A172 (cell line): ENCODE measurements at places on chromosomes 3 and 15.

GRCh38 chr3:152314677-152315353 is 46.1 kb downstream of the MBNL1 start:
- DNase-seq: no peak

- DNase-seq: no peak
Measured at GRCh38 chr3:168341956-168342936, 246.5 kb upstream of the GOLIM4 start.

GRCh38 chr3:23114432-23114831 is 88.7 kb upstream of the UBE2E2 start:
- DNase-seq: no peak

DNA sequence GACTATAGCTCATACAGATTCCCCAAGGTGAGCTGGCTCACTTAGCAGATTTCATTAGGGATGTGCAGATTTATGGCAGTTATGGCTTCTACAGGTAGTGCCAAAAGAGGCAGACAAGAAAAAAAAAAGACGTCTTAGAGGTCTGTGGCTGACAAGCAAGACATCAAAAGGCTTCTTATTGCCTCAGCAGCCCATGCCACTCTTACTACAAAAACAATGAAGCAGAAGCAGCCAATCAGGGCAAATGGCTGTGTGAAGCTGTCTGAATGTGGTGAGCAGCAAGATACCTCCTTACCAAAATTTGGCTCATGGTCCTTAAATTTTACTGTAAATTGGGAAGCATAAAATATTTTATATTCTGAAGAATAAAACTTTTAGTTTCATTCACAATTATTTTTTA is 557.5 kb upstream of the GOLIM4 start:
- DNase-seq: no peak

- DNase-seq: no peak
Measured at GRCh38 chr3:167102071-167102470, 278.0 kb downstream of the ZBBX start.

DNA sequence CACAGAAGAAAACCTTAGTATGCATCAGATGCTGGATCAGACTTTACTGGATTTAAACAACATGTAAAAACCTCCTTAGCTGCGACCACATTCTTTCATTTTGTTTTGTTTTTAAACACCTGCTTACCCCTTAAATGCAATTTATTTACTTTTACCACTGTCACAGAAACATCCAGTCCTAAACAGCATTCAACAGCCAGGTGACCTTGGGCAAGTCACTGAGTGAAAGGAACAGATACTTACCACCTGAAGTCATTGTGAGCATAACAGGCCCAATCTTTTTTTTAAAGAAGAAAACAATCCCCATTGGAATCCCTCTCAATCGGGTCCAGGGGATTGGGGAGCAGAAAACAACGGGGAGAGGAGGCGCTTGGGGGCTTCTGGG is 390 bp downstream of the STARD5 start:
- DNase-seq: no peak

DNA sequence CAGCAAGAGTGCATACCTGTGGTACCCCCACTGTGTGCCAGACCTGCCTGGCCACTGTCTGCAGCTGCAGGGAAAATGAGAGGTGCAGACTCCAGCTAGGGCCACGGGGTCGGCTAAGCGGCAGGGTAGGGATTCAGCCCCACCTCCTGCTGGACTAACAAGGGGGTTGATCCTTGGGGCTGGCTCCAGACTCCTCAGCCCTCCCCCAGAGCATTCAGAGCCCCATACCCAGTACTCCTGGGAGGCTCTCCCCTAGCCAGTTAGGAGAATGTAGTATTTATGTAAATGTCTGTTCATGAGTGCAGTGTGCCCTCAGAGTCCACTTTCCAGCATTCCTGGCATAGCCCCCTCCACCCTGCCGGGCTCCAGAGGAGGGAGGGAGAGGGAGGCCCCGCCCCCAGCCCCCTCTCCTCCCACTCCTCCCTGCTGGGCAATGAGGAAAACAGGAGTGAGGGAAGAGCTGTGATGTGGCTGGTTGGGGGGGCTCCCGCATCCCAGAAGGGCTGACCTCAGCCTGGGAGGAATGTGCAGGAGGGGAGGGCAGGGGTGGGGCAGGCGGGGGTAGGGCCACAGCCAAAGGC is 4.5 kb upstream of the SEMA3B start:
- DNase-seq: peak; percentile 96

- no peak for DNase-seq
Measured at GRCh38 chr15:56971571-56971970, 53.1 kb downstream of the TCF12 start.

DNA sequence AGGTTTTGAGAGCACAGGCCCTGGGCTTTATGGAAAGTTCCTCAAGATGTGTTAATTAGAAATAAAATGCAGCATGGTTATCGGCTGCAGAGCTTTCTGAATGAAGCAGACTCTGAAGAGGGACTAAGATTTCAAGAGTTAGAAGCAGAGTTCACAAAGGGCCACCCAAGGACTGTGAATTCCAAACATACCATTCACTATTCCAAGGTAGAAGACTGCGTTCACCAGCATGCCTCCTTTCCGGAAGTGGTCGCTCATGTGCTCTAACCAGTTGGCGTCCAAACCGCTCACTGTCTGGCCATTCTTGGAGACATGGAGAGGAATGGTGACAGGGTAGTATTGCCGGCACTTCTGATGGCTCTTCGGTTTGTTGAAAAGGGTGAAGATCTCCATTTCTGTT is 104.9 kb downstream of the OXNAD1 start:
- DNase-seq: no peak

- no peak for DNase-seq
Measured at GRCh38 chr15:67050522-67051087, 14.8 kb upstream of the SMAD3 start.

- no peak for DNase-seq
Measured at GRCh38 chr15:63025460-63025859, 17.1 kb upstream of the TPM1 start.

- DNase-seq: no peak
Measured at GRCh38 chr3:146337991-146338390, 87.1 kb upstream of the PLSCR4 start.

DNA sequence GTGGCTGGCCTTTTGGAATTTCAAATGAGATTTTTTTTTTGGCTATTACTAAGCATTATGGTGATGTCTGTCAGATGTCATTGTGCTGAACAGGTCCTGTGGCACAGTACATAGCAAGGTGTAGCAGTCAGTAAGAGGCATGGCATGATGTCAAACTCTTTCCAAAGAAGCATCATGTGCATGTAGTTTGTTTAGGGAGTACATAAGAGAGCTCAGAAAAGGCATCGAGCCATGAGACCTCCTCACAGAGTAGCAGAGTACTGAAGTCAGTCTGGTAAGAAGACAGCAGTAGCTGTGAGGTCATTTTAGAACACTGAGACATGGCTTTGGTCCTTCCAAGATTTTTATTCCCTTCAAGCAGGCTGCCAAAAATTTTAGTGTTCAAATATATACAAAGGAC is 134.9 kb upstream of the SPRED1 start:
- no peak for DNase-seq

GRCh38 chr3:126750756-126751121 is 46.7 kb downstream of the CHCHD6 start:
- DNase-seq: no peak

DNA sequence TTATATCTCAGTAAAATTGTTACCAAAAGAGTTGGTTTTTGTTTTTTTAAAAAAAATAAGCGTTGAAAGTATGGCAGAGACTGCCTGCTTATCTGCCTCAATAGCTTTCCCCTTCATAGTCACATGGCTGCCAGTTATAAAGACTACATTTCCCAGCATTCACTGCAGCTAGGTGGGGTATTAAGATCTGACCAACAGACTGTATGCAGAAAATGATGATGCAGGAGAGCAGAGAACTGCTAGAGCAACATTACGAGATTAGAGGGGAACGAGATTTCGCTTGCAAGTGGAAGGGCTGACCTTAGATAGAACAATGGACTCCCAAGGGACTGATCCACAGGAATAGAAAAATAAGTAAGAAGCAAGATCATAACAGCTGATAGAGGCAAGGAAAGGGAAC is 14.3 kb downstream of the RHOA start:
- no peak for DNase-seq

DNA sequence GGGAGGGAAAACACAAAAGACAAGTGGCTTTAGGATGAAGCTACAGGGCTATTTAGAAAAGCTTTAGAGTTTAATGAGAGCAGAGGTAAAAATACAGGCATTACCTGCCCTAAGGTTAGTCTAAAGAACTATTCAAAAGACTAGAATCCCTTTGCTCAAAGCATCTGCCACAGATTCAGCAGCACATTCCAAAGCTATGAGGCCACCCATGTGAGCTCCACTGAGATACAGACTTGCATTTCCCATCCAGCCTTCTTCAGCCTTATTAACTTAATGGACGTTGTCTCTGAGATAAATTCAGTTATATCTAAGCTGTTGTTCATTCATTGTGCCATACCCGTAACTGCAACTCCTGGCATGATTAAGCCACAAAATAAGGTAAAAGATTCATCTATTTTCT is 25.4 kb downstream of the CXCR6 start:
- DNase-seq: peak; percentile 36

DNA sequence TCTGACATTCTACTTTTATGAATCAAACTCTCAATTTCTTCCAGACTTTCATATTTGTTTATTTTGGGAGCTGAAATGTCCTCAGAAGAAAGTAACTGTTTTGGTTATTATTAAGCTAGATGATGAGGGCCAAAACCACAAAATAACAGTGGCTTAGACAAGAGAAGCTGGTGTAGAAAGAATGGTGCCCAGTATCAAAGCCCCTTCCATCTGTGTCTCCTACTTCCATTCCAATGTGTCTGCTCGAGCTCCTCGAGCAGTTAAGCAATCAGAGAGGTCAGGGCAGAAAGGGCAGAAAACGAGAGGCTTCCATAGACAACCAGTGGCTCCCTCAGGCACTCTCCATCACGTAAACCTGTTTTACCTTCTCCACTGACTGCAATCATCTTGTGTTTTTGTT is 59.7 kb upstream of the MAGI1 start:
- no peak for DNase-seq

DNA sequence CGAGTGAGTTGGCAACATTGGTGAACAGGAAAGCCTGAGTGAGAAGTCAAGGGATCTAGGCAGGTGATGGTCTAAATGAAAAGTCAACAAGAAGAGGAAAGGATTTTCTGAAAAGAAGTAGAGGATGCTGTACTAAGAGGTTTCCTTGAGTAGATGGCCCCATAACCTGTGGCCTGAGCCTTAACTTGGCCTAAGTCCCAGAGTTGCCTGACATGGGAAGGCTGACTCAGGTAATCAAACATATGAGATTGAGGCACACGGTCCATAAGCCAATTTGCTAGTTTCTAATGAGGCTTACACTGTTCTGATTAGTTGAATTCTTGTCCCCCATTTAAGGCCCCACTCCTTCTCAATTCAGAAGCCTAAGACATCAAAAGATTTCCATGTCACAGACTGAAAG is 262.5 kb upstream of the LMCD1 start:
- DNase-seq: no peak

DNA sequence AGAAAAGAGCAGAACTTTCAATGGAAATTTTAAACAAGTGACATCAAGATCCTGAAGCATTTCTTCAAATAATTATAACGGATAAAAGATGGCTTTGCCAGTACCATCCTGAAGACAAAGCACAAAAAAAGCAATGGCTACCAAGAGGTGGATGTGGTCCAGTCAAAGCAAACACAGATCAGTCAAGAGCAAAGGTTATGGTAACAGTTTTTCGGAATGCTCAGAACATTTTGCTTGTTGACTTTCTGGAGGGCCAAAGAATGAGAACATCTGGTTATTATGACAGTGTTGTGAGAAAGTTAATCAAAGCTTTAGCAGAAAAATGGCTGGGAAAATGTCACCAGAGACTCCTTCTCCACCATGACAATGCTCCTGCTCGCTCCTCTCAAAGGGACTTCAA is 31.5 kb downstream of the FEM1B start:
- DNase-seq: no peak

- peak; percentile 76 for DNase-seq
Measured at GRCh38 chr15:65384895-65385869, 7.4 kb upstream of the IGDCC3 start.

DNA sequence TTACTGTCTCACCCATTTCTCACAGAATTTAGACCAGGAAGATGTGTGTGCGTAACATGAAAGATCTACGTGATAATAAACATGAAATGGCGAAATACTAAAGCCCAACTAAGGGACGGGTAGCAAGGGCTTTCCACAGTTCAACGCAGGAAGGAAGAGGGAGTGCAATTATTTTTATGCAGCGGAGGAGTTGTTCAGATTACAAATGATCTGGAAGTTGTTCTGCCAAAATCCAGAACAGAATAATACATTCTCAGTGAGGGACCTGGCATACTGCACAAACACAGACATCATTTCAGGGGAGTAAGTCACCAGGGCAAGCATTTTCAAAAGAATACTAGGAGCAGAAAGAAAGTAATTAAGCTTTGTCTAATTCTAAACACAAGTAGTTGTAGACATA is 133.6 kb upstream of the RAP2B start:
- DNase-seq: no peak

DNA sequence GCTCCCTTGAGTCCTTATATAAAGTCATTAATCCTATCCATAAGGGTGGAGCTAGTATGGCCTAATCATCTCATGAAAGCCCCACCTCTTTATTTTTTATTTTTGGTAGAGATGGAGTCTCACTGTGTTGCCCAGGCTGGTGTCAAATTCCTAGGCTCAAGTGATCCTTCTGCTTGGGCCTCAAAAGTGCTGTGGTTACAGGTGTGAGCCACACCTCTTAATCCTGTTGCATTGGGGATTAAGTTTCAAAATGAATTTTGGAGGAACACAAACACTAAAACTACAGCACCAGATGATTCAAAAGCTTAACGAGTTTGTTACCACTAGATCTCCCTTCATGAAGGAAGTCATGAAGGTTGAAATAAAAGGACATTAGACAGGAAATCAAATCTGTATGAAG is 27.7 kb downstream of the RAB7A start:
- DNase-seq: no peak

DNA sequence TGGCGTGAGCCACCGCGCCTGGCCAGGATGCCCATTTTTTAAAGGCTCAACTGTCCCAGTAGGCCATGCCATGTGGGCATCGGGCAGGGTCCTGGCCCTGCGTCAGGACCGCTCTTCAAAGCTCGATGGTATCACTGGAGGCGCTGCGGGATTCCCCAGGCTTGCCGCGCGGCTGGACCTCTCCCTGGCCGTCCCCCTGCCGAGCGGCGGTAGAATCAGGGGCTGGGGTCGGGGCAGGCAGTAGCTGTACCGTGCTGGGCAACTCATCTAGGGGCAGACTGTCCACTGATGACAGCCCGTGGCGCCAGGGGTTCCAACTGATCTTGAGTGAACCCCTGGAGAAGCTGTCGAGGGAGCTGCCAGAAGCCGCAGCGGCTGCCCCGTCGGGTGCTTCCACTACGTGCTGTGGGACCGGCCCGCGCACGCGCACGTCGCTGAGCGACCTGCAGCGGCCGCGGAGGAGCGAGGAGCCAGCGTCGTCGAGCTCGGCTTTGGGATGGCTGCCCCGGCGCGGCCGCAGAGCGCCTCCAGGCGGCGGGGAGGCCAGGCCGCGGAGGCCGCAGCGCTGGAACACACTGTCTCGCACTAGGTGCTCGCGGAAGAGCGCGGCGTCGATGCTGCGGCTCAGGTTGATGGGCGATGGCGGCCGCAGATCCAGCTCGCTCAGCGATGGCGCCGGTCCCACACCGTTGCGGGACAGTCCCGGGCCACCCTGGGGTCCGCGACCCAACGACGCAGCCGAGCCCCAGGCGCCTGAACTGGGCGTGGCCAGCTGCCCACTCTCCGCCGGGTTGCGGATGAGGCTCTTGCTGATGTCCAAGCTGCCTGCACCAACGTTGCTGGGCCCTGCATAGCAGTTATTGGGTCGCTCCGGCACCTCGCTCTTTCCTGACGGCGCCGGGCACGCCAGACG is 5.8 kb downstream of the PRRT3 start:
- no peak for DNase-seq
